ENCODE measurements at places on chromosomes 12 and 14.
A peak's percentile ranks its signal among the peaks of the same experiment; 100 is the strongest.

DNA sequence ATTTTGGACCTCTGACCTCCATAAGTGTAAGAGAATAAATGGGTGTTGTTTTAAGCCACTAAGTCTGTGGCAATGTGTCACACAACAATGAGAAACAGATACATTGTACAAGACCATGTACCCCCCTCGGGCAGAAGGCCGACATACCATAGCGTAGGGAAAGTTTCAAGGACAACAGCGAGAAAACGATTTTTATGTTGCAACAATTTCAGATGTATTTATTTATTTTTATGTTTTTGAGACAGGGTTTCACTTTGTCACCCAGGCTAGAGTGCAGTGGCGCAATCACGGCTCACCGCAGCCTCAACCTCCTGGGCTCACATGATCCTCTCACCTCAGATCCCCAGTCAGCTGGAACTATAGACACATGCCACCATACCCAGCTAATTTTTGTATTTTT, 136.4 kb upstream of the NCOR2 start:
- no peak for DNase-seq

- DNase-seq, result no peak
Observed at GRCh38 chr12:131222329-131223139, 268.8 kb downstream of the ADGRD1 start.

DNA sequence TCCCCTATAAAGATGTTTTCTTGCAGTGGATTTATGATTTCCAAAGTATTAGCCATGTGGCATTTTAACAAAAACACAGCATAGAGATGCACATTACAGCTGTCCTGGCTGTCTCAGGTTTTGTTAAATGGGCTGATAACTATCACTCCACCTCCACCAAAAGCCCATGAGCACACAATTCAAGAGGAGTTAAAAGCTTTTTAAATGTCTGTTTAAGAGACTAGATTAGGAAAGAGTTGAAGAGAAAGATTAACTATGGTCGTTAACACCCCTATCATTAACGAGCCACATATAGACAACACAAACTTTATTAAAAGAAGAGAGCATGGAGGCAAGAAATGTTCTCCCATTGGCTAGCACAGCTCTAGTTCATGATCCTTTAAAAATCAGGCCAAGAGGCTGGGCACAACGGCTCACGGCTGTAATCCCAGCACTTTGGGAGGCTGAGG, 14.5 kb downstream of the CBX5 start:
- no peak for DNase-seq

DNA sequence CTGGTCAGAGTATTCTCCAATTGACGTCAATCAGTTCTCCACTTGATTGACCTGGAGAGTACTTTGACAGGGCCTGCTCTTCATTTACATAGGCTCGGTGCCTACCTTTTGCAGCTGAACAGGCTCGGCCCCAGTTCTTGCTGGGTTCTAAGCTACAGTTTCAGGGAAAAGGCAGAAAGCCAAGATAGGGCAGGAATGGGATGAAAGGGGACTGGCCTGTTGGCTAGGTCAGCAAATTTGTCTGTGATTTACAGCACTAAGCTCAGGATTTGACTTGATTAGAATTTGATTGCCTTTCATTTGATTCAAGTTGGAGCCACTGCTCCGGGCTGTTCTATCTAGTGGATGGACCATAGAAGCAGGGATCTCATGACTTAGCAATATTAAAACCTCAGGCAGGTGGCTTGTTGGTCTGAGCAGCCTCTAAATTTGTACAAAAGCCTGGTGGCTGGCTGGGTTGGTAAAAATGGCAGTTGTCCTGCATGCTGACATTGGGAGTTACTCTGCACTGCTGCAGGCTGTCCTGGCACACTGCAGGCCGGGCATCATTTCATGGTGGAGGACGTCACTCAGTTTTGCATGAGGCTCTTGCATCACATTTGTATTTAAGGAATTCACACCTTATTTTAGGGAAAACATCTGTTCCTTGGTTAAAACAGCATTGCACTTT, 71.8 kb downstream of the BICD1 start:
- no peak for DNase-seq

GRCh38 chr12:58918469-58918844, 1.8 kb downstream of the LRIG3 start:
- DNase-seq, result no peak

DNA sequence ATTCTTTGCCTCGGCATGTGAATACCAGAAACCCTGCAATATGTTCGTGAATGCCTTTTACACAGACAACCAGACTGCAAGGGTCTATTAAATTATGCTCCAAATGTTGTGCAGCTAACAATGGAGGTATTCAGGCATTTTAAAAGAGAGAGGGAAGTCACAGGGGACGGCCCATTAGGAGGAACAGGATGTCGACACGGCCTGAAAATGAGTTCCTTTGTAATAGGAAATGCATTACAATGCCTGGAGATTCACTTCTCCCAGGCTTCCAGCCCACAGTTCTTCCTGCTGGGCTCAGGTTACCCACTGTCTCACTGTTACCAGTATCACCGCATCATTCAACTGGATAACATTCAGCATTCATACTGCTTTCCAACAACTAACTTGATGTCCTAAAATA, 2.5 kb downstream of the DUSP6 start:
- DNase-seq, result no peak

DNA sequence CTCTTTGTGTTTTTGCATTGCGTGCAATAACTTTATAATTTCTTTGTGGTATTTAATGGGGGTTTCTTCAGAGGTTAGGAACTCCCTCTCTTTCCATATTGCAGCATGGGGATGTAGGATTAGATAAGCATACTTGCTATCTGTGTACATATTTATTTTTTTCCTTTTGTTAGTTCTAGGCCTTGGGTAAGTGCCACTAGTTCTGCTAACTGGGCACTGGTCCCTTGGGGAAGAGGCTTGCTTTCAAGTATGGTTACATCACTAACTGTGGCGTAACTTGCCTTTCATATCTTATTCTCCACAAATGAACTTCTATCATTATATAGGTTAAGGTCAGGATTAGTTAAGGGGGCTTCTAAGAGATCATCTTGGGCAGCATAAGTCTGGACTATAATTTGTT, 31.5 kb upstream of the SLCO1B3 start:
- no peak for DNase-seq

DNA sequence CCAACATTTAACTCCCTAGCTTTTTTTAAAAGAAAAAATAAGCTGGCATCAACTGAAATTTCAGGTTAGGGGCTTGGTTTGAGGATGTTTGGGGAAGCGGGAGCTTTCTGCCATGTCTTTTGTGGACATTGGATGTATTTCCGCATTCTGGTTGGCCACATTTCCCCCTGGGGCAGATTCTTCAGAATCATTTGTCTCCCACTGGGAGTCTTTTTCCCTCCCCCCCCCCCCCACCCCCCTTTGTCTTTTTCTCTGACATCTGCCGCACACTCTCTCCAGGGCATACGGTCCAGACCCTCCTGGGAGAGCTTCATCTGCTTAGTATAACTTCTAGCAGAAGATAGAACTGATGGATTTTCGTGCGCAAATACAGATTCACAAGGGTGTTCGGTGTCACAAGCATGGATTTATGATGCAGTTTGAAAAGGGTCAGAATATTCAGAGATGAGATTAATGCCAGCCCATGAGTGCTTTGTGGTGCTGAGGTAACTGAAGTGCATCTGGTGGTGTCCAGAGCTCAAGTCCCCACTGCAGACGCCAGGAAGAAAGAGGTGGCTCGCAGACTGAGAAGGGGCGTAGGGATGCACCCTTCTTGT, 40.2 kb downstream of the ETV6 start:
- no peak for DNase-seq

DNA sequence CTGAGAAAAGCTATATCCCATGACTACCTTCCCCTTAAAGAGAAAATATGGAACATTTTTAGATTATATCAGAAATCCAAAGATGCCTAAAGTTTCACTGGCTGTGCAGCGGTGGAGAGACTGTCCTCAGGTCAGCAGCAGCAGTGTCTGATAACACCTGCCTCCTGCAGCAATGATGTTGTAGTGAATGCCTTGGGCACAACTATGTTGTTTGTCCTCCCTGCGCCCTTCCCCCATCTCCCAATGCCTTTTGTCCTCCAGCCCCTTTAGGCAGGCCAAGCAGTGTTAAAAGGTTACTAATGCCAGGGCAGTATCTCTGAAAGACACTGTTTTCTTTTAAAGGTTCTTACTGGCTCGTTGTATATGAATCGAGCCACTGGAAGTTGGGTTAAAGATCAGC, 13.2 kb downstream of the RTRAF start:
- DNase-seq, result no peak

- DNase-seq, result no peak
Observed at GRCh38 chr12:51428256-51428655, 3.6 kb downstream of the SLC4A8 start.

GRCh38 chr14:81591266-81591665, 57.6 kb upstream of the SEL1L start:
- DNase-seq, result no peak

GRCh38 chr12:95385246-95386035, 88.5 kb upstream of the METAP2 start:
- DNase-seq, result no peak

DNA sequence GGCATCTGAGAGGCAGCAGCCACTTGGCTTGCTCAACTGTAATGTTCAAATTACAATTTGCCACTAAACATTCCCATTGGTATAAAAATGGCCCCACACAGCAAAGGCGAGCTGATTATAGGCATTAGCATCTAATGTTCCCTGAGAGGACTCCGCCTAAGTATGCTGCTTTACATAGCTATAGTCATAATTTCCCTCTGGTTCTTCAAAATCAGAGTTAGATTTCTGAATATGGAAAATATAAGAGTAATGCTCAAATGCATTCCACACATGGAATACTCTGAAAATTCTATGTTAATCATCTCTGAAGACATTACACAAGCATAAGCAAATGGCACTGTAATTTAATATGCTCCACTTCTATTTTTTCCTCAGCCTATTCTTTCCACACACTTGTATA, 83.7 kb upstream of the BTG1 start:
- no peak for DNase-seq

DNA sequence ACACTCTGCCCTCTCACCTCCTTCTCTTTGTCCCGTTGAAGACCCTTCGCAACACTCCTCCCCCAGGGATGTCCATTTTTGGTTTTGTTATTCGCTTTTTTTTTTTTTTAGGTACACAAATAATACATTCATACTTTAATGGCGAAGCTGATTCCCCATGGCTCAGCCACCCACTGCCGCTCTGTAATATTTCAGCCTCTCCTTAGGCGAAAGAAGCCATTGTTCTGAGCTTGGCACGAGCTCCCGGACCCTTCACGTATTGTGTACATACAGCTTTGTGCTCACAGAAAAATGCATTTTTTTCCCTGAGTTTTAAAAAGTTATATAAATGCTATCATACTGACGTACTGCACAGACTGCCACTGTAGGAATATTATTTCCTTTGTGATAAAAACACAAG, 115.0 kb downstream of the TMEM132C start:
- no peak for DNase-seq

- DNase-seq, result no peak
Observed at GRCh38 chr12:103667125-103667524, 80.1 kb downstream of the STAB2 start.

GRCh38 chr14:105858676-105859025, 332.3 kb downstream of the TMEM121 start:
- DNase-seq, result peak; percentile 1

DNA sequence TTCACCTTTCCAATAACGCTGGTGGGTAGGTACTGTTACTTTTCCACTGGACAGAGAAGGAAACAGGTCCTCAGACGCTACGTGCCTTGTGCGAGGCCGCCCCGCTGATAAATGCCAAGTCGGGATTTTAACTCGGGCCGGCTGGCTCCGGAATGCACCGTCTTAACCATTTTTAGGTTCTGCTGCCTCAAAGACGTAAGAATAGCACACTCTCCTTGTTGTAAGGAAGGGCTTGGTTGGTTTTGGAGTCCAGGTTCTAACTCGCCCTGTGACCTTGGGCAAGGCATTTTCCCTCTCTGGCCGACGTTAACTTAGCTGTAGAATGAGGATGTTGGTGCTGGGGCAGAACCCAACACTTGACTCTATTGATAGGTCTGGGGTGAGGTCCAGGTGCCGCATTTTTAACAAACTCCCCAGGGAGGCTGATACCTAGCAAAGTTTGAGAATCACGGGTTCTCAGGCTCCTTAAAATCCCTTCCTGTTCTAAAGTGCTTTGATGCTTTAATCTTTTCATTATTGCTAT, 814 bp downstream of the ANKRD13A start:
- DNase-seq, result no peak

- no peak for DNase-seq
Observed at GRCh38 chr14:105187116-105187515, 6.0 kb upstream of the NUDT14 start.

- DNase-seq, result peak; percentile 53
Observed at GRCh38 chr12:92431146-92431545, 271.6 kb upstream of the PLEKHG7 start.

GRCh38 chr12:29844667-29845066, 60.9 kb upstream of the TMTC1 start:
- no peak for DNase-seq

GRCh38 chr14:85471744-85472143, 58.2 kb upstream of the FLRT2 start:
- DNase-seq, result no peak

GRCh38 chr14:59852350-59852749, 18.2 kb downstream of the RTN1 start:
- DNase-seq, result no peak

DNA sequence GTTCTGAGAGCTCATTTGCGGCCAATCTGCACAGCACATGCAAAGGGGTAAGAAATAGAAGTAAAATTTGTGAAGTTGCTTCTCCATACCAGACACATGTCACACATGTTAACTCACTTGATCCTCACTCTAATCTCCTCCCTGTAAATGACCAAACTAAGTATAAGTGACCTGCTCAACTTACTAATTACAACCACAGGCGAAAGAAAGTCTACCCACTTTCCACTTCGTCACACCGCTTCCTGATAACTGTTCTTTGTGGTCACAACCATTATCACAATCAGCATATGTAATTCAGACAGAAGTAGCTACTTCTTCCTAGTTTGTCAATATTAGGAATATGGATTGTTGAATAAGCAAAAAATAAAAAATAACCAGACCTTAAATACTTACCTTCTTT, 293.7 kb upstream of the CLEC14A start:
- no peak for DNase-seq

DNA sequence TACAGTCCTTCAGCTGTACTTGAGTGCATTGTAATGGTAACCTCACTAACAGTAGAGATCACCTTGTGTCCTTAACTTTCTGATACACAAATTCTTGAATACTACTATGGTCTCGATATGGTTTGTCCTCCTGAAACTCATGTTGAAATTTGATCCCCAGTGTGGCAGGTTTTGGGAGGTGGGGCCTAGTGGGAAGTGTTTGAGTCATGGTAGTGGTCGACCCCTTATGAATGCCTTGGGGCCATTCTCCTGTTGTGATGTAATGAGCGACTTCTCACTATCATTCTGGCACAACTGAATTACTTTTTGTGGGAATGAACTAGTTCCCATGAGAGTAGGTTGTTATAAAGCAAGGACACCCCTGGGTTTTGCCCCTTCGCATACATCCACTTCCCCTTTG, 52.3 kb downstream of the IPO8 start:
- DNase-seq, result no peak

- DNase-seq, result no peak
Observed at GRCh38 chr14:63671987-63672386, 30.3 kb upstream of the WDR89 start.

DNA sequence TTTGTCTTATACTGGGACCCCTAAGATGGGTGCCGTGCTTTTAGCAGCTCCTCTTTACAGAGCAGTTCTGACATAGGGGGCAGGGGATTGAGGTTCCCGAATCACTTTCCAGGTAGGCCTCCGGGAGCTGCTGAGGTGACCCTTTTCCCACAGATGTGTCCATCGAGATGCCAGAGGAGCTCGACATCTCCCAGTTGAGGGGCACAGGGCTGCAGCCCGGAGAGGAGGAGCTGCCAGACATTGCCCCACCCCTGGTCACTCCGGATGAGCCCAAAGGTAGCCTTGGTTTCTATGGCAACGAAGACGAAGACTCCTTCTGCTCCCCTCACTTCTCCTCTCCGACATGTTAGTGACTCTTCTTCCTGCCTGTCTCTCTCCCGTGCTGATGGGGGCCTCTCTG, 4.3 kb upstream of the TPI1 start:
- DNase-seq, result no peak

Measured in CD4-positive, alpha-beta T cell treated with Interferon alpha-2 for 1 hour (primary cell).